ENCODE measurements at places on chromosomes 4 and X. TPM values are rescaled to one million over a fixed set of nuclear protein-coding genes. Genes with fewer than 3 reads are reported as not detected.

- H3K4me1 ChIP-seq: no peaks in the 10 kb centered on the region
- H3K27me3 ChIP-seq: no peaks in the 10 kb centered on the region
- no peak overlapping the region for H3K4me3 ChIP-seq
- H3K27ac ChIP-seq: no peak overlapping the region
- no peak for DNase-seq
- H3K36me3 ChIP-seq: no peaks in the 10 kb centered on the region
Observed at GRCh38 chr4:183158062-183158461, 59.0 kb downstream of the WWC2 start.

GRCh38 chr4:22502895-22503814 lies 12.7 kb downstream of the ADGRA3 start:
- H3K27me3 ChIP-seq: no peaks in the 10 kb centered on the region
- no peak overlapping the region for H3K27ac ChIP-seq
- no peak for DNase-seq
- H3K4me3 ChIP-seq: no peak overlapping the region
- H3K36me3 ChIP-seq: no peaks in the 10 kb centered on the region

DNA sequence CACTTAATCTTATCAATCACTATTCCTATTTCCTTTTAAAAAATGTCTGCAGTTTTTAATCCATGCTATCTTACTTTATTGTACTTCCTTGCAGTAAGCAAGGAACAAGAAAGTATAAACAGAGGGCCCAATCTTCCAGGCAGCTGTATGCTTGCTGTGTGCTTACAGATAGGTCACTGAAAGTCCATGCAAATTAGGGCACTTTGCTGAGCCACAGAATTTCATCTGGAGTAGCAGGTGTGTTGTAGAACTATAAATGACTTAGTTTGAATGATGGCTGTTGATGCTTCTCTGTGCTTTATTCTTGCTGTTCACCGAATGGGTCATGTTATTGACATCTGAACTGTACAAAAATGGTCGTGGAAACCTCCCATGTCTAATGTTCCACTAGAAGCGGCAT lies 154.6 kb downstream of the ATOH1 start:
- no peak overlapping the region for H3K4me3 ChIP-seq
- H3K36me3 ChIP-seq: no peaks in the 10 kb centered on the region
- no peak overlapping the region for H3K27ac ChIP-seq
- no peak for DNase-seq
- H3K27me3 ChIP-seq: no peaks in the 10 kb centered on the region

DNA sequence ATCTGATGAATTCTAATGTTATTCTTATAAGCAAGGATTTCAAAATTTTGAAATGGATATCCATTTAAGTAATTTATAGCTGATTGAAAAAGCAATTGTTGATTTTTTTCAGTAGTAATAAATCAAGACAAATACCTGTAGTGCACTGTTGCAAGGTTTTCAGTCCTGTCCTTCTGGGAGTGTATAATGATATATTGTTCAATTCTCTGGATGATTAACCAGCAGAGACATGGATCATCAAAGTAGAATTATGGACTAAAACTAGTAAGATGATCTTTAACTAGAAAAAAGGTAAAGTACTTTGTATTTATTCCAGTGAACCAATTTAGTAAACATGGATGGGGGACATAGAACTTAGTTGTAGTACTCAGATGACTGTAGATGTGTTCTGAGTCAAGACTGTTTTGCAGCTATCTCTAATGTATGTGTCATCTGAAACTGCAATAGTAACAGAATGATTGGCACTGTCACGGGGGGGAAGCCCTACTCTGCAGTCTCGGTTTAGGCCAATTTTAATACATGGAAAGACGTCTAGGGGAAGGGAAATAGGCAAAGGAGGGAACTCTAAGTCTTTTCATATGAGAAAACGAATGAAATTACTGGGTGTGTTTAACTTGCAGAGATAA lies 121.9 kb downstream of the GLRA3 start:
- H3K36me3 ChIP-seq: no peaks in the 10 kb centered on the region
- no peaks in the 10 kb centered on the region for H3K4me1 ChIP-seq
- no peaks in the 10 kb centered on the region for H3K27me3 ChIP-seq

- DNase-seq: peak; percentile 36
- H3K27ac ChIP-seq: peak overlapping the region; percentile 66
- peaks cover 86% of the 10 kb centered on the region for H3K4me1 ChIP-seq
- H3K36me3 ChIP-seq: no peaks in the 10 kb centered on the region
- no peaks in the 10 kb centered on the region for H3K27me3 ChIP-seq
- H3K4me3 ChIP-seq: peak overlapping the region; percentile 52
Observed at GRCh38 chr4:2797545-2798305, 4.8 kb downstream of the SH3BP2 start.

- no peaks in the 10 kb centered on the region for H3K27me3 ChIP-seq
- no peaks in the 10 kb centered on the region for H3K36me3 ChIP-seq
- no peak overlapping the region for H3K4me3 ChIP-seq
- no peak overlapping the region for H3K27ac ChIP-seq
- DNase-seq: no peak
Observed at GRCh38 chrX:27008486-27008885, 454.7 kb downstream of the PPP4R3C start.

DGAT2L6 gene
- not detected for total RNA-seq

GRCh38 chrX:33434256-33435092 lies 223.1 kb upstream of the DMD start:
- no peak overlapping the region for H3K27ac ChIP-seq
- no peaks in the 10 kb centered on the region for H3K36me3 ChIP-seq
- peak; percentile 9 for DNase-seq
- no peaks in the 10 kb centered on the region for H3K4me1 ChIP-seq

Data from CD4-positive, alpha-beta T cell (primary cell).